ENCODE measurements at places on chromosomes 7 and 10.

- DNase-seq = no peak
These were observed 9.5 kb downstream of the TUBAL3 start for GRCh38 chr10:5395168-5395567.

- no peak for DNase-seq
These were observed 6.7 kb upstream of the ZNF33B start for GRCh38 chr10:42645103-42645502.

DNA sequence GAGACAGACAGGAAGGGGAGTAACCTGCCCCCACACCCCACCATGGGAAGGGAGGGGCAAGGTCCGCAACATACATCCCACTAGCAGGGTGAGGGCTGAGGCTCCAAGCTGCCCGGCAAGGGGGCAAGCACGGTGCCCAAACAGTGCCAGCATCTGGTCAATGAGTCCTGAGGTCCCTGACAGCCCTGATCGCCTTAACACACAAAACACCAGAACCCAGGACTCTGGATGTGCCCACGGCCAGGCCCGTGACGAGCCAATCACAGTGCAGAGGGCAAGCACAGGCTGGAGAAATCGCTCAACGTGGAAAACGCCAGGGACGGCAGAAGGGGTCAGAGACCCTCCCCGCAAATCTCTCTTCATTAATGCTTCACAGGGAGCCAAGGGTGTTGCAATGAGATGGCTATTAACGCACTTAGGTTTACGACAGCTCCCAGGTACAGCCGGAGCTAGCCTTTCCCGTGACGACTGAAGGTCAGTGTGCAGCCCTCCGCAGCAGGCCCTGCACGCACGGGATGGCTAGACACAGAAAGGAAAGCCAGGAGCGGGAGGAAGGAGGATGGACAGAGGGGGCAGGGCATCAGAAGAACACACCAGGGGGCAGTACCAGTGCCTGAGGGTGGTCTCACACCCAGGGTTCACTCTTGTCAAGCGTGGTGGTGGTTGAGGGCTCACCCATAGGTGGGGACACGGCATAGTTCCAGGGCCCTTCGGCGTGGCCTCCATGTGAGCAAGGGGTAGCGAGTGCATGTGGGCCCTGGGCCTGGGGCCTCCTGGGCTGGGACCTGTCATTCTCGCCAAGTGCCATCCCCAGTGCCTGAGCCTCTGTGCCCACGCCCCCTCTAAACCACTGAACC lies 220.5 kb downstream of the MAD1L1 start:
- no peak for DNase-seq

DNA sequence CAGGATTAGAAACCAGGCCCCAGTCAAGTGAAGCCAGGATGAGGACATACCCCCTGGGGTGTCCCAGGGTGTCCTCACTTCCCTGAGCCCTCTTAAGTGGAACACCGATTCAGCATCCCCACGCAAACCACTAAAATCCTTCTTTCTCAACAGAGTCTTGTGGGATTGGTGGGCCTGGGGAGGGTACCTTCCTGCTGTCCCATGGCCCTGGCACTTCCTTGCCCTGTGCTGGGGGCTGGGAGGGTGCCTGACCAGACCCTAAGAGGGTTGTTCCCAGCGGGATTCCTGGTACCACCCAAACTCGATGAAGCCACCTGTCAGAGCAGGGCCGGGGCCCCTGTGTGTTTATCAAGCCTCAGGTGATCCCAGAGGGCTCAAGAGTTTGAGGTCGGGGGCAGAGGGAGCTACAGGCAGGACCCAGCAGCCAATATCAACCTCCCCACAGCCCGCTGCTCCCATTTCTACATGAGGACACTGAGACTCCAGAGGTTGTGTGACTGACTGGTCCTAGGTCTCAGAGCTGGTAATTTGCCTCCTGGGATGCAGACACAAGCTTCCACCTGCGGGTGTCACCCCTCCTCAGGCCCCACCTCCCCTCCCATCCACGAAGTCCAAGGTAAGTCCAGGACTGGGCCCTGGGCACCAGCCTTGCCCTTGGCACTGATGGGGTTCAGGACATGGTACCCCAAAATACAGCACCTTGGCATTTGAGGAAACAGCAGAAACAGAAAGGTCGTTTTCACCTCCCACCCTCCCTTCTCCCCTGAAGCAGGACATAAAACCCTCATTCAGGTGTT lies 31.4 kb downstream of the OAT start:
- DNase-seq = no peak

GRCh38 chr7:110803602-110804143 lies 287.3 kb upstream of the LRRN3 start:
- DNase-seq = no peak

GRCh38 chr10:76626386-76626785 lies 1011.2 kb downstream of the KCNMA1 start:
- DNase-seq = no peak

GRCh38 chr10:61894133-61894532 lies 7.4 kb upstream of the ARID5B start:
- no peak for DNase-seq

- no peak for DNase-seq
These were observed 12.1 kb downstream of the ASB13 start for GRCh38 chr10:5654218-5654755.

DNA sequence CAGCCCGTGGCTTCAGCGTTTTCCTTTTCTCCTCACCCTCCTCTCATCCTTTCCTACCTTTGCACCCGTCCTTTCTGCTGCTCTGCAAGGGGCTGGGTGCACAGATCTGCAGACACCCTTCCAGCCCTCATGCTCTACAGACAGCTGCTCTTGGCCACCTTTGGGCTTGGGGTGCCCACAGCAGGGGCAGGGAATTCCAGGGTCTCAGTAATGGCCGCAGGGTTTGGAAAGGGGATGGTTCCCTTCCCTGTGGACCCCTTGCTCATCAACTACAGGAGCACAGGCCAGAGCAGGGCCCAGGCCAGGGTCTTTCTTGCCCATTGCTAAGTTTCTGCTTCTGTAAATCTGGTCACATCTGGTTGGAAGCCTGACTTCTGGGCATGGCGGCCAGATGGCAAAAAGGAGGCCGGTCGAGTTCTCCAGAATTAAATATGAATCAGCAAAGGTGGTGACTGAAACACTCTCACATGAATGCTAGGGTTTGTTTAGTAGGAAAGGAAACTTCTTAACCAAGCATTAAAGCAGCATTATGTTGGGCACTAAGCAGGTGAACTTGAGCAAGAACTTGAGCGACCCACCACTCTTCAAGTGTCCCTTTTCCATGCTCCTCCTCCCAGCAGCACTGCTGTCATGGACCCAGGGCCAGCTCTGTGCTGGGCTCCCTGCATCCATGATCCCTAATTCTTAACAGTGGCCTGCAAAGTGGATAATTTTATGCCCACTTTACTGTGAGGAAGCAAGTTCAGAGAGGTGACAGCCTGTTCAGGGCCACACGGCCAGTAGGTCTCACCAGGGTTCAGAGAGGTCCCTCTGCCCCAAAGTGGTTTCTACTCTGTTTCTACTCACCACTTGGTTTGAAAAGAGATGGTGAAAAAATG lies 1.5 kb downstream of the ECHDC3 start:
- DNase-seq = no peak

DNA sequence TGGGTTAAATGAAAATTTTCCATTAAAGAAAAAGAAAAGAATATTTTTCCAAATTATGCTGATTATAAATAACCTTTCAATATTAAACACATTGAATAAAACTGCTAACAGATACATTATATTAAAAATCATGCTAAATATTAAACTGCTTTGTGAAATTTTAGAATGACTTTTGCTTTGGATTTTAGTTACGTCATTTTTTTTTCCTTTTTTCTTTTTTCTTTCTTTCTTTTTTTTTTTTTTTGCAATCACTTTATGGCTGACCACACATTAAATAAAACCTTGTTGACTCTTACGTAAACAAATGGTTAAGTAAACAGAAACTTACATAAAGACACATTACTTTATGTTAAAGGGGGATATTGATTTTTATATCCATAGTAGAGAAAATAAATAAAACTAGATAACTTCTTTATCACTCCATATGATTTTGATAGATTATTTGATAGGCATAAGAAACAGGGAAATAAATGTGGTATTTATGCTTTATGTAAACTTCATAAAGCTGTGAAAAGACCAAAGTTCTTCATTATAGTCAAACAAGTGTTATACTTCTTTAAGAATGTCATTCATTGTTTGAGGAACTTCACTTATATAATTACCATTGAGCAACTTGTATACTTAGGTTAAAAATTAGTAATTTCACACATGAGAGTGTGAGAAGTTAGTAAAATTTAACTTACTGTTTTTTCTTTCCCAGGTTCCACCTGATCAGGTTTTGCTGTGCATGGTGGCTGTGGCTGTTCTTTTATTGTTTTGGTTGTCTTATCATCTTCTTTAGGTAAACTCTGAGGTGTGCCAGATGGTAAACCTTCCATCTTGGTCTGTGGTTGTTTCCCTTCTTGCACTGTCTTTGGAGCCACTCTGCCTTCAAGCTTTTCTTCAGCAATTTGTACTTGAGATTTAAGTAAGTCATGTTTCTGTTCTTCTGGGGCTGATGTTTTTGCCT lies 197.3 kb downstream of the PCLO start:
- DNase-seq = no peak

DNA sequence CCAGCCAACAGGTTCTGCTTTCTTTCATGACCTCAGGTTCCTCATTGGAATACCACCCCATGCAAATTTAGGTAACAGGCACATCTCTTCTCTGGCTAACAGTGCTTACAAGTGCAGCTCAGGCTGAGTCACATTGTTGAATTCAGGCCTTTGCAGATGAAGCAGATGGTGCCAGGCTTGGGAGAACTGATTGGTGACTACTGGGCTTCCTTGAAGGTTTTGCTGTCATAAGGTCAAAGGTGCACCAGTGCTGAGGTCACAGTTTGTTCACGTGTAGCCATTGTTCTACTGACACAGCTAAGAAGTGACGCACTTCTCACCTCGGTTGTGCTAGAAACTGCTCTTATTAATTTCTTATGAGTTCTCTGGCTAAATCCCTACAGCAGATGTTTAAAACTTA lies 128.6 kb upstream of the BMPER start:
- no peak for DNase-seq

- DNase-seq = no peak
These were observed 17.1 kb upstream of the BHLHA15 start for GRCh38 chr7:98194186-98194585.

GRCh38 chr10:22058201-22058600 lies 54.7 kb upstream of the DNAJC1 start:
- DNase-seq = no peak

- DNase-seq = no peak
These were observed 265.4 kb upstream of the NFE2L3 start for GRCh38 chr7:25886387-25887240.

- DNase-seq = no peak
These were observed 186.2 kb downstream of the DNAJB6 start for GRCh38 chr7:157522954-157523353.

DNA sequence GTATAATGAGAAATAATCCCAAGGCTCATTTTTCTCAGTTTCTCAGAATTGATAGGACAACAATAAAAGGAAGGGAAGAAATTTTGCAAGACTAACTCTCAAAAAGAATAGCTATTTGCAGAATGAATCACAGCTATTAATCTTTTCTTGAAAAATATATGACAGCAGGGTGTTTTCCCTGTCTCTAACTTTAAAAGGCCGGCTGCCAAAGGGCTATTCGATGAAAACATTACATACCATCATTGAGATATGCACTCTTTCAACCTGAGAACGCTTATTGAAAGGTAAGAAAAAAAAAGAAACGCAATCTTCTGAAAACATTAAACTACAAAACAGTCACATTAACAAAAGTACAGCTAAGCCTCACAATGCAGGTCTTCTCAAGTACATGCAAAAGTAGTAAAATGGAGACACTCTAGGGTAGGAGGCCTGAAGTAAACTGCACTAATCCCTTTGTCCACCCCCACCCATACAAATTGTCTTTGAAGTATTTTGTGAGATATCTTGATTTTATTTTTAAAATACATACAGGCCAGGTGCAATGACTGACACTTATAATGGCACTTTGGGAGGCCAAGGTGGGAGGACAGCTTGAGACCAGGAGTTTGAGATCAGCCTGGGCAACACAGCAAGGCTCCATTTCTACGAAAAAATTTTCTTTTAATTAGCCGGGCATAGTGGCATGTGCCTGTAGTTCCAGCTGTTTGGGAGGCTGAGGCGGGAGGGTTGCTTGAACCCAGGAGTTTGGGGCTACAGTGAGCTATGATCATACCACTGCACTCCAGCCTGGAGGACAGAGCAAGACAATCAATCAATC lies 83.0 kb downstream of the PARD3 start:
- no peak for DNase-seq

DNA sequence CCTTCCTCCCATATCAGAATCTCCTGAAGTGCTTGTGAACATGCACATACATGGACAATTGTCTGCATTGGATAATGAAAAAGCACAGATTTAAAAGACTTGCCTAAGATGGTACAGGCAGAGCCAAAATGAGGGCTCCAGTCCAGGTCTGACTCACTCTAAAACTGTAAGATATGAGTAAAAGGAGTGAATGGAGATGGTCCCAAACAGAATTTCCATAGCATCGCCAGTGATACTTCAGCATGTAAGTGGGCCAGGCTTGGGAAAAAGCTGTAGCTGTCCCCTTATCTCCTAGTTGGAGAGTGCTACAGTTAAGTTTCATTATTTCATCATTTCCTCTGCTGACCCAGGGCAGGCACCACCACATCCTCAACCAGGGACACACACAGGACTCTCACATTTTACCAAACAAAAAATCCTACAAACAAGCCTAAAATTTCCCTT lies 26.4 kb upstream of the IL6 start:
- DNase-seq = no peak

- no peak for DNase-seq
These were observed 17.5 kb downstream of the ZNF862 start for GRCh38 chr7:149855361-149856305.

DNA sequence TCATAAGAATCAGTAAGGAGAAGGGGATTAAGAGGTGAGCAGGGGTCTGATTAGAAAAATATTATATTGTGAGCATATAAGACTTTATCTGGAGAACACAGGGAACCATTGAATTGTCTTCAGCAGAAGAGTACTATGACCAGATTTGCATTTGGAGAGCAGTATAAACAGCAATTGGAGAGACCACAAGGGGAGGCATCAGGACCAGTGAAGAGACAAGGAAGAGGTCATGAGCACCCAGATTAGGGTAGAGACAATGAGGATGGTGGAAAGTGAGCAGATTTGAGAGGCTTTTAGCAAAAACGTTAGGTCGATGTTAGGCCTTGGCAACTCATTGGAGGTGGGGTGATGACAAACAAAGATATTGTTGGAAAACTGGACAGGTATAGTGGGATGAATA lies 13.0 kb upstream of the SMIM30 start:
- no peak for DNase-seq

DNA sequence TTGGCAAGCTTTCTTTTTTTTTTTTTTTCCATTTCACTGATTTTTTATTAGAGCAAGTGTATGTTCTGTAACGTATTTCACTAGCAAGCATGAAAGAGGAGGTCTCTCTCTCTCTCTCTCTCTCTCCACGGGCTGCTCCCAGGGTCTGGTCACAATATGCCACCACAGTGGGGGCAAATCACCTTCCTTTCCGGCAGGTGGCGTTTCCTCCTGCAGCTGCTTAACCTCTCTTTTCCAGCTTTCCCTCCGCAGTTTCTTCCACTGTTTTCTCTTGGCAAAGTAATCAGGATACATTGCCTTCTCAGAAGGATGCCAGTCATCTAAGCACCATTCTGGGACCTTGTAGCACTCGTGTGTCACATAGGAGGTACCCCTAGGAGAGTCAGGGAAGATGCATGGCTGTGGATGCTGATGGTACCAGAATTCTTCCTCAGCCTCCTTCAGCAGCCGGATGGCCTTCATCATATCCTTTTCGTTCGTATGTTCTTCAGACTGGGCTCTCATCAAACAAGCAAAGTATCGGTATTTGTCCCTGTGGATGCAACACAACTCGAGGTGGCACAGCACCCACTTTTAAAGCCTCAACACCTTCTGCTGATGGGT lies 197.3 kb upstream of the PODXL start:
- DNase-seq = no peak
